Ureter (tissue), 1 donor: ENCODE measurements at places on chromosomes 7 and 10.

- DNase-seq = no peak
Measured at GRCh38 chr7:37439653-37440026, 9.0 kb downstream of the ELMO1 start.

GRCh38 chr10:112446055-112446854 lies 459 bp downstream of the ZDHHC6 start:
- no peak for DNase-seq

DNA sequence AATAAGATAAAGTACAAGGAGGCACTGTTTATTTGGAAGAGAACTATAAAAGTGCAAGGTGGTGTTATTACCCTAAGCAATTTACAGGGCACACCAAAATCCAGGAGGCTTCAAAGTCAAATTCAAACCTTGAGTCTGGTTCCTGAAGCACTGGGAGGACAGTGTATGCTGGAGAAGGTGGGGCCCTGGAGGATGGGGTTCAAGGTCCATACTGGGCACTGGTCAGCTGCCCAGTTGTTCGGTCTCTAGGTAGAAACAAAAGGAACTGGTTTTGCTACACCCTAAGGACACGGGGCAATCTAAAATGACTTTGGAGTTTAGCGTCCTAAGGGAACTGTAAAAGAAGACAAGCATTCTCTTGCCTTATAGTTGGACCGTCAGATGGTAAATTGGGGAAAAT lies 78.4 kb upstream of the ELMO1 start:
- DNase-seq = no peak

DNA sequence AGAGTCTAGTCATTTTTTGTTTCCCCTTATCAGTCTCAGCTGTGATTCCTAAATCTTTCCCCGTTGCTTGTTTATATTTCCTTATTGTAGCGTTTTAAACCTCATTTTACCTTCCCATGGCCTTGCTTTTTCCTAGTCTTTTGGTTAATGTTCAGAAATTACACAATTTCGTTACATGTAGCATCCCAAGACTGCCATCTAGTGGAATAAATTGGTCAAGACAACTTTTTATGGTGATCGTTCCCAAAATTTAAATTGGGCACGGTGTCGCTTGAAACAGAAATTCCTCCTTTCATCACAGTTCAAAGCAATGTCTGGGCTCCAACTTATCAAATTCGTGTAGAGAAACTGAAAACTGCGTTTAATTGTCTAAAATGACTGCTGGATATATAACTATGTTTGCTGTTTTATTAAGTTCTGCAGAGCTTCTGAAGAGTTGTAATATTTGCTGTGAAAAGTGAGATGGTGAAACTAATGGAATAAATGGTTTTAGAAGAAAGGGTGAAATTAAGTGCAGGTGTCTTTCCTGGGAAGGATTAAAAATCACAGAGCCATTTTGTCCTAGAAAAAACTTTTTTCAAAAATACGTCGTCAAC lies 370.2 kb downstream of the PHF14 start:
- DNase-seq = no peak

DNA sequence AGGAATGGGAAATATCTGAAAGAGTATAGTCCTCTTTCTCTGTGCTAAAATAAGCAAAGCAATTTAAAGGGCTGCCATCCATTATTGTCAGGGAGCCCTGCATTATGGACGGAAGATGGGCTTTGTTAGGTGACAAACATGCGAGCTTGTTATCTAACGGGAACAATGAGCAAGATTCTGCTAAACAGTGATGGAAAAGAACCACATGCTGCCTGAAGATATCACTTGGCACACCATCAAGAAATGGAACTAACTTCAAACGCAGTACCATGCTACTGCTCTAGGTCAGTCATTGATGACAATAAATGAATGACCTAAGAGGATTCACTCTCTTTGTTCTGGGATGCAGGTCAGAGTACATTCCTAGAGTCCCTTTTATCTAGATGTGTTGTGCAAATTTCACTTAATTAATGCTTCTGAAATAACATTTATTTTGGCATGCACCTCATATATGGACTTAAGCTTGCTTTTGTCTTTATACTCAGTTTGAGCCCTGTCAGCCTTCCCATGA lies 175.7 kb upstream of the PTN start:
- DNase-seq = no peak

GRCh38 chr7:80307227-80307856 lies 172.7 kb downstream of the GNAI1 start:
- DNase-seq = no peak

DNA sequence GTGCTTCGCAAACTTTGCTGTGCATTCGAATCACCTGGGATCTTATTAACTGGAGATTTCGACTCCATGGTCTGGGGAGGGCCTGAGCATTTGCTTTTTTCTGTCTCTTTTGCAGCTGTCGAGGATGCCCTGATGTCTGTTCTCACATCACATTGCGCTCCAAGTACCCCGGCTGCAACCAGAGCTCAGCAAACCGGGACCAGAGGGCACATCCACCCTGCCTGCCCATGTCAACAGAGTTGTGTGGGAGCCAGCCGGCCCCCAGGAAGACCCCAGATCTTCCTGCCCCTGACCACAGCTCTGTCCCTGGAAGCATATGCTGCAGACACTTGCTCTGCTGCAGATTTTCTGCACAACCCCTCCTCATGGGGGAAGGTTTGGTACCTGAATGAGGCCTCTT lies 180.8 kb downstream of the ADARB2 start:
- DNase-seq = no peak

DNA sequence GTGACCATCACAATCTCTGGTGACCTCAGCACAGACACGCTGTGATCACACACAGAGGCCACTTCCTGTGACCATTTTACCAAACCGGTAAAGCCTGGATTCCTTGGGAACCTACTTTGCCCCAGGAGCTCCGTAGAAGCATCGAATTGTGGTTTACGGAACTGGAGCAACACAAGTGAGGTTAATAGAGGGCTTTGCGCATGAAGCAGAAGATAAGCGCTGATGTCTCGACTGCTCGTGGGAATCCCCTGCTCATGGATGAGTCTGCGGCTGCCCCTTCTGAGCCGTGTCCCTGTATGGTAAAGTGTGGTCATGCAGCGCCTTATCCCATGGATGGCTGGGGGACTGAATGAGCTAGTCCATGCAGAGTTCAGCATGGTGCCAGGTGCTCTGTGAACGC lies 53.6 kb downstream of the VIPR2 start:
- no peak for DNase-seq

DNA sequence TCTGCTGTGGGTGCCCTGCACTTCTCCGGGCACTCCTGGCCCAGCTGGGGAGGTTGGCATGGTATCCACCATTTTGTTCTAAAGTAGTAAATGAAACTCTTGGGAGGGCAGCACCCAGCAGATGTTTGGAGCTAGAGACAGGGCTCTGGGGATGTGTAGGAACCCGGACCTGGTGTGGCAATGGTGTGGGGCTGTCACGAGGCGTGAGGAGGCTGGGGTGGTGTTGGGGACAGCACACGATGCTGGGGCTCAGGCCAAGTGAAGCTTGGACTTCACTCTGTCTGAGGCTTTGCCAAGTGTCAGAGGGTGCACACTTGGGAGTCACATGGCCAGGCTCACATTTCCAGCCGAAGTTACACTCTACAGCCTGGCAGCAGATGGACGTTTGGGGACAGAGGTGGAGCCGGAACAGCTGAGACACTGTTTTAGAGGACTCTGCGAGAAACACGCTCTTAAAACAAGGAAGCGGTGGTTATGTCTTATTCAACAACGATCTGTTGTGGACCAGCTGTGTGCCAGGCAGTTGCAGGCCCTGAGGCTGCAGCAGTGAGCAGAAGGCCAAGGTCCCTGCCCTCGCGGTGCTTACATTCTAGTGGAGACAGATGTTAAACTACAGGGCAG lies 118.2 kb downstream of the CUX1 start:
- peak; percentile 61 for DNase-seq
